Esophagus squamous epithelium (tissue), 5 donors: ENCODE measurements at places on chromosomes 1 and 21.

- no peak for DNase-seq
Measured at GRCh38 chr1:10779201-10779600, 17.2 kb downstream of the CASZ1 start.

DNA sequence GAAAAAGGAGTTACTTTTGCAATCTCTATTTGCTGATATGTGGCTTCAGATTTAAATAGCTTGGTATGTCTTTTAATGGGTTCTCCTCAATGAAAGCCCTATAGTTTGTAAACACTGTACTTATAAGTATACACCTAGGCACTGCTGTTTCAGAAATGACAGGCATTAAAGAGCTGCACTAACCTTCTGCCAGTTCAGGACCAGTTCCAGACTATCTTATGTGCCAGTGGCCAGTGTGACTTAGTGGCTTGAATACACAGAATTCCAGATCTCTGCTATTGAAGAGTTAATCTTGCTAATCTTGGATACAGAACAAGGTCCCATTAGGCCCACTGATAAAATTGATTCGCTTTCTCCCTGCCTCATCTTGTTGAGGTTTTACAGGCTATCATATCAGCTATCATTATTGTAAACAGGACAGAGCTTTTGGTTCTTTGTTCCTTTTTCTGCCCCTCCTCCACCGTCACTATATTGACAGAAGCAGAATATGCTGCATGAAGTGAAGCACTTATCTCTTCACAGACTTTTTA is 337.5 kb downstream of the LRRIQ3 start:
- no peak for DNase-seq

DNA sequence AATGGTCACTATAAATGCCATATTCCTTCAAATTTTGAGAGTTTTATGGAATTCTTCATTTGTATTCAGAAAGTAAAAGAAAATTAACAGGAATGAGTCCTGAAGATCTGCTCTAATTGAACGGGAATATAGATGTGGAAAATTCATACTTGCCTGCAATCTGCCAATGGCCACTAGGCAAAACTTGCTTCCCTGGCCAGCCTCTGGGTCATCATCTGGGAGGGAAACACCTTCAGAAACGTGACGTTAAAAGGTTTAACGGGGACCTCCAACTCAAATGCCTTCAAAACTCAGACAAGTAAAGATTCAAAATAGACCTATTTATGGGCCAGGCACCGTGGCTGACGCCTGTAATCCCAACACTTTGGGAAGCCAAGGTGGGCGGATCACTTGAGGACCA is 21.7 kb upstream of the CTSK start:
- DNase-seq: no peak

- no peak for DNase-seq
Measured at GRCh38 chr1:215824245-215824644, 257.1 kb downstream of the KCTD3 start.

GRCh38 chr1:14254251-14254650 is 344.2 kb upstream of the KAZN start:
- DNase-seq: no peak

GRCh38 chr21:15029077-15029476 is 35.7 kb downstream of the NRIP1 start:
- no peak for DNase-seq

DNA sequence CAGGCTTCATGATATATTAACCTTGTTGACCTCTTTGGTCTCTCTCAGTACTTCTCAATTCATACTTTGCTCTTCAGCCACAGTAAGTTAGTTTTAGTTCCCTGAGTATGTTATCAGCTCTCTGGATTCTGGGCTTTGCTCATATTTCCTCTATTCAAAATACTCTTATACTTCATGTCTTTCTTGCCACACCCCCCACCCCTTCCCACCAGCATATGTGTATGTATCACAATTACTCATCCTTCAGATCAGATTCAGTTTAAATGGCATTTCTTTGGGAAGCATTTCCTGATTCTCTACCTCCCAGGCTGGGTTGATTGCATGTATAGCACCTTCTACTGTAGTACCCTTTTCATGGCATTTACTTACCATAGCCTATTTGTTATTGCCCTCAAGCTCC is 28.3 kb downstream of the SLC30A7 start:
- DNase-seq: no peak

- no peak for DNase-seq
Measured at GRCh38 chr1:204357551-204358490, 1.9 kb downstream of the PLEKHA6 start.

- no peak for DNase-seq
Measured at GRCh38 chr1:206439205-206439604, 31.1 kb upstream of the IKBKE start.

DNA sequence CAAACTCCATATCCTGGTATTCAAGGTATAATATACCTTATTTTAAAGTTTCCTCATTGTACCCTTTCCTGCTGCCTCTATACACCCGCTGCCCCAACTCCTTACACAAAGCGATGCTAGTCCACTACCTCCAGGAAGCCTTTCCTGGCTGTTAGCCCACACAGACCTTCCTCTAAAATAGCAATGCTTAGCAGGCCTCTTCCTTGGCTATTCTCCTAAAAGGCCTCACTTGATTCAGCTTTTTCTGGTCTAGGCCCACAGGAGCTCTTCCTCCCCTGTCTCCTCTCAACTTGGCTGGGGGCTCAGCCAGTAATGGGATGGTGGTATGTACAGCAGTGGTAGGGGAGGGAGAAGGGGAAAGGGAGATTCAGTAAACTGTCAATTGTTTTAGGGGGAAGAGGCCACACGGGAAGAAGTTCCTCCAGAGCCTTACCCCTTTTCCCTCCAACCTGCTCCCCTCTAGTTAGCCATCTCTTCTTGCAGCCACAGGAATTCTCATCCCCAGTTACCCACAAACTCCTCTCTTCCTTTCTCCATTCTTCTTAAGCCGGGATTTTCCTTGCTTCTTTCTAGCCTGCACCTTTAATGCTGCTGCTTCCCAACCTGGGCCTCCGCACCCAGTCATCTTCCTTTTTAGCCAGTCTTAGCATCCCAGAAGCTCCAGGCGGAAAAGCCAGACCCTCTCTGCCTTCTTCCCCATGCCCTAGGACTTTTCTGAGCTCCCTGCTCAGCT is 2.6 kb downstream of the LRRC41 start:
- no peak for DNase-seq

DNA sequence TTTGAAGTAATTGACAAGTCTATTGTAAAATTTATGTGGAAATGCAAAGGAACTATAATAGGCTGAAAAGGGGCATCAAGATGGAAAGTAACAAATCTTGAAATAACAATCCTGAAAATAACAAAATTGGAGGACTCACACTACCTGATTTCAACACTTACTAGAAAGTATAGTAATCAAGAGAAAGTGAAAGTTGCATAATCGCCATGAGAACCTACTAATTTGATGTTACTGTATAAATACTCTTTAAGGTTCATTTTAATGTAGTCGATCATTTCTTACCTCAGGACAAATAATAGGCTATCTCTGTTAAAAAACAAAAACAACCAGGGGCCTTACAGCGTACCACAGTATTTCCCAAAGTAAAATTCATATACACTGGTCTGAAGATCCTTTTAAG is 71.7 kb downstream of the EDEM3 start:
- DNase-seq: no peak

GRCh38 chr1:56898879-56899278 is 44.3 kb downstream of the C8A start:
- DNase-seq: no peak

DNA sequence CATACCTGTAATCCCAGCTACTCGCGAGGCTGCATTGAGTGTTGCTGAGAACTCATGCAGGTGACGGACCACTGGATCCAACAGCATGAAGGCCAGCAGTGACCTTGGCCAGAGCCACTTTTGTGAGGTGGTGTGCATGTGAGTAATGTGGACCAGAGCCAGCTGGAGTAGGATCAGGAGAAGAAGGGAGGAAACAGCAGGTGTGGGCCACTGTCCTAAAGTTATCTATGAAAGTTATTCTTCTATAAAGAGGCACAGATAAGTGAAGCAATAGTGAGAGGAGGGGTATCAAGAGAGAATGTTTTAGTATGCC is 47.8 kb downstream of the TCP10L start:
- DNase-seq: no peak

DNA sequence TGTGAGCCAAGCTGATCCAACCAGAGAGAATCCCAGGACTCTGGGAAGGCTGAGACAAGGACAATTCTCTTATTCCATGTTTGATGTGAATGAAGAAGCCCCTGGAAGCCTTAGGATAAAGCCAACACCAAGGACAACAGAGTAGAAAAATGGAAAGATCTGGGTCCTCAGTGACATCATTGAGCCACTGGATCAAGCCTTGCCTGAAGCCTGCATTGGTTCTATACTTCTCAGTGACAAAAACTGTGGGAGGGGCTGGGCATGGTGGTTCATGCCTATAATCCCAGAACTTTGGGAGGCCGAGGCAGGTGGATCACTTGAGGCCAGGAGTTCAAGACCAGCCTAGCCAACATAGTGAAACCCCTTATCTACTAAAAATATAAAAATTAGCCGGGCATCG is 15.6 kb downstream of the ARHGEF19 start:
- DNase-seq: no peak

GRCh38 chr1:89257041-89257440 is 15.6 kb downstream of the GBP5 start:
- DNase-seq: no peak

DNA sequence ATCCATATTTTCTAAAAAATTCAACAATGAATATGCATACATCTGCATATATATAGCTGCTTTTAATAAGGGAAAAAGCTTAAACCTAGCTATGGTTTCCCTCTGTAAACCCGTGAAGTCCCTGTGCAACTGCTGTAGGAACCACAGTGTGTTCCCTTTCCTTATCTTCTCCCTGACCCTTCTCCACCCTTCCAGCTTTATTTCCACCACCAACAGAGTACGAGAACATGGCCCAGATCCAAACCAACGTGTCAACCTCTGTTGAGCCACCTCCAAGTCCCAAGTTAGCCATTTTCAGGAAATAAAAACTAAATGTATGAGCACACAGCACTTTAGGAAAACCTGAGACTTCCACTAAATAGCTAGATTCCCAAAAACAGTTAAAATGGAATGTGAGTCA is 20.3 kb downstream of the SUSD4 start:
- DNase-seq: no peak

DNA sequence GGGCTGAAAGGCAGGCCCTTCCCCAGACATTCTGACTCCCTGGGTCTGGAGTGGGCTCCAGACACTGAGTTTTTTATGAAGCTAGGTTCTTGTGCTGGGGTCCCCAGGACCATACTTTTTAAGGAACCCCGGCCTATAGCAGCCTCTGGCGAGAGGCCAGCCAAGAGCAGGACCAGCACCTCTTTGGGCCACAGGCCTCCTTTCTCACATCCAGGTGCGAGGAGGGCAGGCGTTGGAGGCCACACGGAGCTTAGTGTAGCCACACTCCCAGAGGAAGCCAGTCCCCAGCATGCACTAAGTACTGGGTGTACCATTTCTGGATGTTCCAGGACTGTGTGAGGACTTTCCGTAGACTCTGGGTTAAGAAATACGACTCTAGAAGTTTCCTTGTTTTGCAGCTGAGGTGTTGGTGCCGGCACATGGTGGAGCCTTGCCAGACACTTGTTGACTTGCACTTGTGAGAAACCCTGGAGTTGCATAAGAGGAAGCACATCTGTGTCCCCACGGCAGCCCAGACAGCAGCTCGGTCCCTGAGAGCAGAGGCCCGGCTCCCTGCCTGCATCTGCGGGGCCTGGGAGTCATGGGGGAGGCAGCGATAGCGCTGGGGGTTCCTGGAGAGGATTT is 122.2 kb upstream of the VAMP3 start:
- DNase-seq: no peak

DNA sequence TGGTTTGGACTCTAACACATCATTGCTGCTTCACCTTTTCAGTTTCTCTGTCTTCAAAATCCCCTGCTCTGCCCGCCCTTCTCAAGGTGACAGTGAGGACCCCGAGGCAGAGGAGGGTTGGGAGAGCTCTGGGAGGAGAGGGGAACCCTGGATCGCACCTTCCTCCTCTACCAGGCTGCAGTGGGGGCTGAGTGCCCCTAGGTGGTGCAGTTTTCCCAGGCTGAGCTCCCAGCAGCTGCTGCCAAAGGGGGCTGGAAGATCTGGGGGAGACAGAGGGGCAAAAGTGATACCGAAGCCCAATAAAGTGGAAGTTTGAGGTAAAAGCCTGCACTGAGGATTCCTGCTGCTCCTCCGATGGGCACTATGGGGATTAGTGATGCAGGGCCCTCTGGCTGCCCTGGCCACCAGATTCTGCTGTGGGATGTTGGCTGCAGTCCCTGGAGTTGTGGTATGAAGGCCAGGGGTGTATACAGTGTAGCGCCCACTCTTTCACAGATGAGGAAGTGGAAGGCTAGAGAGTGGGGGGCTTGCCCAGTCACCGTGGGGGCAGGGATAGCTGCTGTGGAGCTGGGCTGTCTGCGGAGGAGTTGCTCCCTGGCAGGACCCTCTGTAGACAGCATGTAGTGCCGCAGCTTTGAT is 40.7 kb upstream of the SCMH1 start:
- DNase-seq: no peak

GRCh38 chr1:78155121-78155520 is 109.4 kb downstream of the GIPC2 start:
- DNase-seq: no peak

DNA sequence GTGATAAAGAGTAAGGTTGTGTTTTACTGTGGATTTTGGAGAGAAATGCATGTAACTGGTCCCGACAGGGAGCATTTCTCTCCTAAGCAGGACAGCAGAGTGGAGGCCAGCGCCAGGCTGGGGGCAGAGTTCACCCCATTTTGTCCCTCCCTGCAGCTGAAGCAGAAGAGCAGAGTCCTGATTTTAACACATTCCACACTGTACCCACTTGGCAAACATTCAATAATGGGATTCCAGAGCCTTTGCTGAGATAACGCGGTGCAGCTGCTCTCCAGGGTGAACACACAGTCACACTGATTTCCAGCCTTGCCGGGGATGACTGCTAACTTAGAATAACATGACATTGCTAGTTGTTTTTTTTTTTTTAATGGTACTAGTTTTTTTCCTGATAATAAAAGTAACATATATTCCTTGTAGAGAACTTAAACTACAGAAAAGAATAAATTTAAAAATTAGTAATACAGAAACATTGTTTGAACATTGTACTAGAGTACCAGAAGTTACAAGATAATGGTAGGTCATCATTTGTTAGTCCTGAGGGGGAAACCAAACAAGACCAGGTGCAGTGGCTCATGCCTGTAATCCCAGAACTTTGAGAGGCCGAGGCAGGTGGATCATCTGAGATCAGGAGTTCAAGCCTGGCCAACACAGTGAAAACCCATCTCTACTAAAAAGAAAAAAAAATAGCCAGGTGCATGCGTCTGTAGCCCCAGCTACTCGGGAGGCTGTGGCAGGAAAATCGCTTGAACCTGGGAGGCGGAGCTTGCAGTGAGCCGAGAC is 77.2 kb downstream of the SCCPDH start:
- DNase-seq: no peak

GRCh38 chr1:10744654-10745238 is 51.7 kb downstream of the CASZ1 start:
- no peak for DNase-seq

GRCh38 chr21:33255404-33255803 is 10.8 kb upstream of the IL10RB start:
- DNase-seq: no peak

GRCh38 chr1:234698686-234699085 is 88.7 kb upstream of the IRF2BP2 start:
- DNase-seq: no peak

- DNase-seq: no peak
Measured at GRCh38 chr1:41515131-41515678, 30.7 kb upstream of the EDN2 start.
